ENCODE measurements at places on chromosomes 1 and 21. TPM values are rescaled to one million over a fixed set of nuclear protein-coding genes. Genes with fewer than 3 reads are reported as not detected.

Gene NCAM2
- not detected for total RNA-seq

Gene DNALI1
- total RNA-seq, result not detected

Gene ZBTB8A
- 0.29 TPM for total RNA-seq

Gene PRKCZ
- 13.0 TPM for total RNA-seq

Gene MAP3K7CL
- 13.0 TPM for total RNA-seq

Gene MYOM3
- not detected for total RNA-seq

Gene PLA2G2F
- not detected for total RNA-seq

Gene HTR6
- total RNA-seq, result not detected

Gene CMPK1
- 85.8 TPM for total RNA-seq

Gene COL8A2
- not detected for total RNA-seq

Gene FCRL5
- 44.8 TPM for total RNA-seq

Gene OR2G6
- not detected for total RNA-seq

Gene AMY1B
- total RNA-seq, result not detected

Gene LRRC3
- not detected for total RNA-seq

Gene PRAMEF13
- total RNA-seq, result not detected

Gene GJA4
- not detected for total RNA-seq

Gene CATSPERE
- 0.79 TPM for total RNA-seq

Gene KDF1
- total RNA-seq, result not detected

Gene CNIH3
- total RNA-seq, result 0.83 TPM

Gene DISP3
- 0.97 TPM for total RNA-seq

Gene CYP4Z1
- not detected for total RNA-seq

Gene TCP10L
- 1.2 TPM for total RNA-seq

Gene FGR
- 0.98 TPM for total RNA-seq

Gene MNDA
- total RNA-seq, result not detected

Gene CHRM3
- total RNA-seq, result not detected

Gene FMO2
- not detected for total RNA-seq

Gene ANGPTL3
- total RNA-seq, result not detected

Gene DPT
- total RNA-seq, result not detected

Gene C8B
- not detected for total RNA-seq

Gene HMCN1
- total RNA-seq, result 0.02 TPM

Gene HMGB4
- total RNA-seq, result not detected

Gene SPRR4
- total RNA-seq, result not detected

Gene RHBDL2
- not detected for total RNA-seq

Gene CCDC190
- not detected for total RNA-seq

Gene CR1L
- not detected for total RNA-seq

Gene PRAMEF14
- not detected for total RNA-seq

Gene FNDC5
- total RNA-seq, result not detected

Gene AIRE
- total RNA-seq, result not detected

Gene SHCBP1L
- 0.65 TPM for total RNA-seq

Gene ANKRD35
- total RNA-seq, result not detected

Gene GLIS1
- not detected for total RNA-seq

Gene CRYAA
- total RNA-seq, result not detected

Gene NUP210L
- total RNA-seq, result 0.06 TPM
